ENCODE measurements at places on chromosomes 7 and 10.

- no peaks in the 10 kb centered on the region for H3K27me3 ChIP-seq
- H3K36me3 ChIP-seq: no peaks in the 10 kb centered on the region
- no peak overlapping the region for H3K4me3 ChIP-seq
- DNase-seq: no peak
Observed at GRCh38 chr7:24178811-24179570, 105.0 kb upstream of the NPY start.

GRCh38 chr10:61786728-61787127 lies 114.8 kb upstream of the ARID5B start:
- DNase-seq: no peak
- H3K4me3 ChIP-seq: no peak overlapping the region
- H3K27me3 ChIP-seq: no peaks in the 10 kb centered on the region

DNA sequence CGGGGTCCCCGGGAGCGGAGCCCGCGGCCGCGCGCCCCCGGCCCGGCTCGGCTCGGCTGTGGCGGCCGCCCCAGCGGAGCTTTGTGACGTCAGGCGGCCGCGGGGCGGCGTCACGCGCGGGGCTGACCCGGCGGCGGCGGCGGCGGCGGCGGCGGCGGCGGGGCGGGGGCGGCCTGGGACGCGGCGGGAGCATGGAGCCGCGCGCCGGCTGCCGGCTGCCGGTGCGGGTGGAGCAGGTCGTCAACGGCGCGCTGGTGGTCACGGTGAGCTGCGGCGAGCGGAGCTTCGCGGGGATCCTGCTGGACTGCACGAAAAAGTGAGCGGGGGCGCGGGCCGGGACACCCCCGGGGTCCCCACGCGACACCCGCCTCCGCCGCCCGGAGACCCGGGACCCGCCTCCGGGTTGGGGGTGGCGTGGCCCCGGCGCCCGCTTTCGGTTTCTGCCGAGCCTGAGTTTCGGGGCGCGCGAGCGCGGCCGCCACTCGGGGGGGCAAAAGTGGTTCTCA lies at the start of gene PWWP2B:
Gene PWWP2B, plus strand, starts transcription at position 165 of the 506 bp plus-strand sequence. Its CDS starts 27 bp downstream, at position 192.
- H3K36me3 ChIP-seq: no peaks in the 10 kb centered on the region
- DNase-seq: peak; percentile 78
- H3K4me1 ChIP-seq: peaks cover 61% of the 10 kb centered on the region
- peak within 1 kb of the TSS; percentile 89 for H3K27ac ChIP-seq
- H3K4me3 ChIP-seq: peak within 1 kb of the TSS; percentile 75

- H3K4me1 ChIP-seq: no peaks in the 10 kb centered on the region
- DNase-seq: no peak
- H3K27ac ChIP-seq: no peak overlapping the region
- H3K4me3 ChIP-seq: no peak overlapping the region
Observed at GRCh38 chr7:90879924-90880323, 283.8 kb downstream of the CDK14 start.

DNA sequence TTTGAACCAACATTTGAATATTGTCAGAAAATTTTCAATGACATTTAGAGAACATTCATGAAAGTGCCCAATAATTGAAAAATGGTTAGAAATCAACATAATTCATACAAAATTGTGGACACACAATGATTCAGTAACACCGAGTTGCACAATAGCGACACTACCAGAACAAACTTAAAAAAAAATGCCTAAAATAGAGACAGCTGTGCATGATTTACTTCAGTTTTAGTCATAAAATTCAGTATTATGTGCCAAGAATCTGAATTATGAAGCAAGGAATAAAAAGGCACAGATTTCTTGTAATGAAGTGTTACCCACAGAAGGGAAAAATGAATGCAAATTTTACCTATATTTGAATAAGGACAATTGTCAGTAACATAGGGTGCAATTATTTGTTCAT lies 396.0 kb downstream of the SEMA3D start:
- no peak for DNase-seq
- H3K4me3 ChIP-seq: no peak overlapping the region
- H3K27me3 ChIP-seq: no peaks in the 10 kb centered on the region
- H3K27ac ChIP-seq: no peak overlapping the region
- no peaks in the 10 kb centered on the region for H3K36me3 ChIP-seq

GRCh38 chr7:143284591-143285469 lies at the start of gene TMEM139:
TSS of gene TMEM139 (plus strand) at chr7:143284958. CDS start at chr7:143285958, 1,000 bp downstream.
- peaks cover 29% of the 10 kb centered on the region for H3K4me1 ChIP-seq
- DNase-seq: peak; percentile 61
- no peaks in the 10 kb centered on the region for H3K27me3 ChIP-seq

DNA sequence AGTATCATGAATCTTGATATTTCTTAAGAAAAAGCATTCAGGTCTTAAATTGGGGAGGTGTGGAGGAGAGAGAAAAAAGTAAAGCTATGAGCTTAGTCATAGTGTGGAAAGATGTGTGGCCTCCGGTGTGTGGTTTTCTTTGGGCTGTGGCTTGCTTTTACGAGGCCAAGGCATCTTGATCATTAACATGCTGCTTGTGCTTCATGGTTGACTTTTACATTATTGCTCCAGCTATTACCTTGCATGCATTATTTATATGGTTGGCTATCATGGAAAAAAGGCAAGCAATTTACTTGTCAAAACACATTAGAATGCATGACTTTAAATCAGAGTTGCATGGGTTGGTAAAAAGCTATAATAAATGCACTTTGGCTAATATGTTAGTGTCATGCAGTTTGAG lies 300.7 kb upstream of the ADARB2 start:
- no peaks in the 10 kb centered on the region for H3K36me3 ChIP-seq

DNA sequence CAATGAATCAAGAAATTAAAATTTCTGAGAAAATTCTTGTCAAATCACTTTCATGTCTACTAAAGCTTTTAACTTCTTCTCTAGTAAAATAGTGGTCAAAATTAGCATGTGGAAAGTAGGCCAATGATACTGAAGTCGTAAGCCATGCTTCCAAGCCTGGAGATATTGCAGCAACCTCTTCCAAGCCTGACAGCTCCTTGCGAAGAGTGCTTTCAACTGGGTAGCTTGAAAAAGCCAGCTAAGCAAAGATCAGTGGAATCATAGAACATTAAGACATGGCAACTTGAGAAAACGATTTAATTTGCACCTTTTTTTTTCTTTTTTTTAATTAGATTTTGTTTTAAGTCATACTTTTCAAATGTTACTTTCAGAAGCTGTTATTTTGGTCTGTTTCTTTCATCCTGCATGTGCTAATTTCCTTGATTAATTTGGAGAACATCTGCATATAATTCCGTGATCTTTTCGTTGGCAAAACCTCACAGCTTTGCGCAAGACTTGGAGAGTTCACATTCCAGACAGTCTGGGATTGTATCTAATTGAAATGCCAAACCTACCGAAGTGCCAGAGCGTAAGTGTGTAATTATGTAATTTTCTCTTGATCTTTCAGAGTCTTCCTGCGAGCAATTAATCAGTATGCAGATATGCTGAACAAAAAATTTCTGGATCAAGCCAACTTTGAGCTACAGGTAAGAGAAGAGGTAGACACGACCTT lies 142.2 kb upstream of the INSYN2A start:
- H3K4me3 ChIP-seq: no peak overlapping the region
- no peak for DNase-seq
- no peaks in the 10 kb centered on the region for H3K27me3 ChIP-seq
- H3K36me3 ChIP-seq: peaks cover under 1% of the 10 kb centered on the region
- no peak overlapping the region for H3K27ac ChIP-seq

GRCh38 chr10:117543225-117544003 lies 868 bp downstream of the EMX2 start:
- no peak overlapping the region for H3K27ac ChIP-seq
- H3K4me1 ChIP-seq: peaks cover 29% of the 10 kb centered on the region
- H3K27me3 ChIP-seq: peaks cover 98% of the 10 kb centered on the region
- DNase-seq: no peak

DNA sequence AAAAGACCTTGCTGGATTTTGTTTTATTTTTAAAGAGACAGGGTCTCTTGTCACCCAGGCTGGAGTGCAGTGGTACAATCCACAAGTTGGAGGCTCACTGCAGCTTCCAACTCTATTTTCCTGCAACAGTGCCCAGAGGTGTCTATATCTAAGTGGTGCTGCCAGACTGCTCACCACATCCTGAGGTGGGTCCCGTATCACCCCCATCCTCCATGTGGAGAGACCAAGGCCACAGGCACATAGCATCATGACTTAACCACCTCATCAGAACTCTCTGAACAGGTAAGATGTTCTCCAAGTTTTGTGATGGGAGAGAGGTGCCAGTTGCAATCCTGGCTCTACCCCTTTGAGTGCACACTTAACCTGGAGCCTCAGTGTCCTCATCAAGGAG lies 98.2 kb downstream of the RNF216 start:
- H3K4me3 ChIP-seq: no peak overlapping the region
- H3K27me3 ChIP-seq: no peaks in the 10 kb centered on the region
- peaks cover 15% of the 10 kb centered on the region for H3K36me3 ChIP-seq
- peaks cover 59% of the 10 kb centered on the region for H3K4me1 ChIP-seq
- no peak for DNase-seq

GRCh38 chr7:16739863-16740622 lies 13.5 kb upstream of the TSPAN13 start:
- no peaks in the 10 kb centered on the region for H3K36me3 ChIP-seq
- H3K27me3 ChIP-seq: no peaks in the 10 kb centered on the region
- no peak for DNase-seq
- no peak overlapping the region for H3K4me3 ChIP-seq

DNA sequence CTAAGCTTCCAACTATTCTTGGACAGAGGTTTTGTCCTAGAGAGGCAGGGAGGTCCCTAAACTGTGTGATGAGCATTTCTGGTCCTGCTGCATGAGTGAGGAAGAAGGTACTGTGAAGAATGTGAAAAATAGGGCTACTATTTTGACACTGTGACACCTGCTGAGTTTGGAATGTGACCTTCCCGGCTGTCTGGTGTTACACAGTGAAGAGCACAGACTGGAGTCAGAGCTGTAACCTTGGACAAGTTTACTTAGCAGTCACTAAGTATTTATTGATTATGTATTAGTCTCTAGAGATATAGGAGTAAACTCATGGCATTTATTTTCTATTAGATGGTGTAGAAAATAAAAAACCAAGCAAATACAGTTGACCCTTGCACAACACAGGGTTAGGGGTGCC lies 12.3 kb downstream of the GOLGA7B start:
- H3K27ac ChIP-seq: no peak overlapping the region
- no peak for DNase-seq
- no peaks in the 10 kb centered on the region for H3K36me3 ChIP-seq
- H3K4me3 ChIP-seq: no peak overlapping the region

- no peaks in the 10 kb centered on the region for H3K27me3 ChIP-seq
- no peak for DNase-seq
- no peaks in the 10 kb centered on the region for H3K36me3 ChIP-seq
- H3K4me1 ChIP-seq: peaks cover 6% of the 10 kb centered on the region
- H3K4me3 ChIP-seq: no peak overlapping the region
- no peak overlapping the region for H3K27ac ChIP-seq
Observed at GRCh38 chr7:45701701-45702510, 127.7 kb downstream of the ADCY1 start.

DNA sequence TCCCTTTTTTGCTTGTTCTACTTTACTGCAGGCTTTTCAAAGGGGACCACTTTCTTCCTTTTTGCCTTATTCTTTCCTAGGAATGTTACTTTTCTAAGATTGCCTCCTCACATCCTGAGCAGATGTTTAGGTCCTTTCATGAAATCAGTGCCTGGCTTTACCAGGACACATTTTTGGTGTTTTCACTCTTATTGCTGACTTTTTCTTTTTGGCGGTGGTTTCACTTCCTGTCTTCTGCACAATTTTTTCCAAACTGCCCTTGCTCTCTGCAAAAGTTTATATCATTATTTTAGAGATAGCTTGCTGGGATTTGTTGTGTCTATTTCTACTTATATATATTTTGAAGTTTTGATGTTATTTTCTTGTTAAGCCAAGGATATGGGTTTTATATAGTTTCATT lies 332.2 kb upstream of the MTPN start:
- no peak overlapping the region for H3K27ac ChIP-seq
- H3K4me1 ChIP-seq: no peaks in the 10 kb centered on the region
- DNase-seq: no peak
- no peaks in the 10 kb centered on the region for H3K27me3 ChIP-seq
- no peaks in the 10 kb centered on the region for H3K36me3 ChIP-seq

- H3K4me3 ChIP-seq: peak within 1 kb of the TSS; percentile 53
- H3K36me3 ChIP-seq: no peaks in the 10 kb centered on the region
- peaks cover 15% of the 10 kb centered on the region for H3K4me1 ChIP-seq
- H3K27ac ChIP-seq: peak within 1 kb of the TSS; percentile 66
- H3K27me3 ChIP-seq: peaks cover 26% of the 10 kb centered on the region
Observed at GRCh38 chr7:12570534-12571461, at the start of gene SCIN. TSS of gene SCIN (plus strand) at chr7:12570720. CDS start at chr7:12570787, 67 bp downstream.

- DNase-seq: no peak
- no peak overlapping the region for H3K4me3 ChIP-seq
- no peaks in the 10 kb centered on the region for H3K36me3 ChIP-seq
- H3K4me1 ChIP-seq: no peaks in the 10 kb centered on the region
- H3K27ac ChIP-seq: no peak overlapping the region
- no peaks in the 10 kb centered on the region for H3K27me3 ChIP-seq
Observed at GRCh38 chr10:88791924-88792323, 10.6 kb upstream of the LIPM start.

DNA sequence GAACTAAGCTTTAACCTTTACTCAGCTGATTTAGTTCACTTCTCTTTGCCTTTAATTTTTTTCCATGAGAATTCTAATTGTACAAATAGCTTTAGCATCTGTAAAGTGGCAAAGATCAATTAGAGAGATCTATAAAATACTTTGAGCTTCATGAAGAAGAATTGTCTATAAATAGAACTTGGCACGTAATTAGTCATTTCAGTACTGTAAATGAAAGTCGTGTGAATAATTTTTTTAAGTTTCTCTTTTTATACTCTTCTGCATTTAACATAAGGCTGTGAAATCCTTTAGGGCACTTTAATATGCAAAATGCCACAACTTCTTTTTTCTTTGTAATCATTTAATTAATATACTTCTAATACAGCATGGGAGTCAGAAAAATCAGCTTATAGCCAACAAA lies 177.8 kb downstream of the CSTF2T start:
- no peak for DNase-seq
- H3K27me3 ChIP-seq: no peaks in the 10 kb centered on the region
- H3K36me3 ChIP-seq: no peaks in the 10 kb centered on the region
- no peak overlapping the region for H3K27ac ChIP-seq

- no peak for DNase-seq
- H3K27me3 ChIP-seq: no peaks in the 10 kb centered on the region
Observed at GRCh38 chr10:96044736-96045135, 1.4 kb downstream of the CCNJ start.

DNA sequence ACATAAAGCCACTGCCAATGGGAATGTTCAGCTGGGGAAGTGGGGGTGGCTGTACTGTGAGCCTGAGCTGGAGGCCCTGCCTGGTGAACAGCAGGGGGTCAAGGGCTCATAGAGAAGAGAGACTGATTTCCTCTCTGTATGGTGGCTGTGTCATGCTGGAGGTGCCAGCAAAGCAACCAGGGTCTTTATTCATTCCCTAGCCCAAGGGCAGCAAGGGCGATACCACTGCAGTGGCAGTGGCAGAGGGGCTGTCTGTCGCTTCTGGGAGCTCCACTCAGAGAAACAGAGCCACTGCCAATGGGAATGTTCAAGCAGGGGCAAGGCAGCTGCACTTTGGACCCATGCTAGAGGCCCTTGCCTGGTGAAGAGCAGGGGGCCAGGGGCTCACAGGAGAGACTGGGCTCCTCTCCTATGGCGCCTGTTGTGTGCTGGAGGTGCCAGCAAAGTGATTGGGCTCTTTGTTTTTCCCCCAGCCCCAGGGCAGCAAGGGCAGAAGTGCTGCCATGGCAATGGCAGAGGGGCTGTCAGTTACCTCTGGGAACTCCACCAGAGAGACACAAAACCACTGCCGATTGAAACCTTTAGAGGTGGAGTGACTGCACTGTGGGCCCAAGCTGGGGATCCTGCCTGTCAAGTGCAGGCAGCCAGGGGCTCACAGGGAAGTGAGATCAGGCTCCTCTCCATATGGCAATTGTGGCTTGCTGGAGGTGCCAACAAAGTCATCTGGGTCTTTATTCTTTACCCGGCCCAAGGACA lies 545.1 kb downstream of the SH2D4B start:
- no peak for DNase-seq
- H3K27ac ChIP-seq: no peak overlapping the region
- H3K36me3 ChIP-seq: no peaks in the 10 kb centered on the region
- H3K4me3 ChIP-seq: no peak overlapping the region
- H3K27me3 ChIP-seq: no peaks in the 10 kb centered on the region
